Karpas-422 (cell line): ENCODE measurements at places on chromosomes 5 and 9.

DNA sequence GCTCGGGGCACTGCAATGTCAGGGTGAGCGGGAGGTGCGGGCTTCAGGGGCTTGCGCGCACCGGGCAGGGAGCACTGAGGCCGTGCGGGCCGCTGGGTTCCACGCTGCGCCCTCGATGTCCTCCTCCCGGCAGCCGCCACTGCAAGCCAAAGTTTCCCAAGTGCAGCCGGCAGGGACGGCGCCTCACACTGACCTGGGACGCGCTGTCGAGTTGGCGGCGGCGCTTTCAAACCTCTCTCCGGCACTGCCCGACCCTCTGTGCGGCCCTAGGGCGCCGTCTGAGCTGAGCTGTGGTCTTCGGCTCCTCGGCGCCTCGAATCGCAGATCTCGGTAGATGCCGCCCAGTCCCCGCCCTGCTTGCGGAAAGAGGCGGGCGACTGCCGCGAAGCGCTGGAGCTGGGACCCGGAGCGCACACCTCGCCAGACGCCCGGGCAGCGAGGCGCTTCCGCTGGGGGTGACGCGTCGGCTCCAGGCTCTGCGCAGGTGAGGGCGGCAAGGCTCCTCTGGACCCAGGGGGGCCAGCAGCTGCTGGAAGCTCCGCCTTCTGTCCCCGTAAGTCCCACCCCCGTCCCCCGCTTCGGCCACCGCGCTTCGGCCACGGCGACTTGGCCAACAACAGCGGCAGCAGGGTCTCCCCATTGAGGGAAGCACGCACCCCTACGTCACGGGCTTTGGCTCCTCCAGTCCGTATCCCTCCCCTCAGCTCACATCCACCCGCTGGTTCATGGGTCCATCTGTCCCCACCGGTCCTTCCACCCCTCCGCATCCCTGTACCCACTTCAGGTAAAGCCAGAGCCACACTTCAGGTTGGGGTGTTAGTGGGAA, at the start of gene ANKRD34B:
ANKRD34B (minus strand) TSS at position 320 of the 826 bp plus-strand sequence. CDS start 10,261 bp downstream, outside the sequence.
- no peak for DNase-seq

GRCh38 chr5:78907255-78907891, 77.7 kb downstream of the ARSB start:
- DNase-seq = no peak

DNA sequence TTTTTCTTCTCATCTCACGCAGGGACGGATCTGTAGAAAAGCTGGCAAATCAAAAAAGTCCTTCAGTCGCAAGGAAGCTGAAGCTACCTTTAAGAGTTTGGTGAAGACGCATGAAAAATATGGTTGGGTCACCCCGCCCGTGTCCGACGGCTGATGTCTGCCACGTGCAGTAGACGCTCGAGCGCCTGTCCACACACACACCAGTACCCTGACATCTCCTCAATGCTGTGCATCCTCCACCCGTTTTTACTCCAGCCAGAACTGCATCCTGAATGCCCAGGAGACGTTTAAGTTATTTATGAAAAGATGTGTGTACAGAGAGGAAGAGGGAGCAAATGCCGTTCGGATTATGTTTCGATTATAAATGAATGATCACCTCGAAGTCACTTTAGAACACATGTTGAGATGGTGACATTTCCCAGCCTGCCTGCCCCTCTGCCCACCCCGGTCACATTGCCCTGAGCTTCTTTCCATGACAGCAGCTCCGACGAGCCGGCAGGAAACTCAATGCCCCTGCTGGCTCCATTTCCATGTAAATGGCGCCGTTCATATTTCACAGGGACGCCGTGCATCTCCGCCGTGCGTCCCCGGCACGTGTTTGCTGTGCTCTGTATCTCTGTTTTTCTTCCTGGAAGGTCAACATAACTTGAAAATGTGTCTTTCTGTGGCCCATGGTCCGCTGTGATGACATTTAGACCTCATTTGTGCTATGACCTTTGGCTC, 42.7 kb downstream of the UBE2QL1 start:
- no peak for DNase-seq

GRCh38 chr9:120212853-120213200, 367.1 kb downstream of the CDK5RAP2 start:
- DNase-seq = no peak

DNA sequence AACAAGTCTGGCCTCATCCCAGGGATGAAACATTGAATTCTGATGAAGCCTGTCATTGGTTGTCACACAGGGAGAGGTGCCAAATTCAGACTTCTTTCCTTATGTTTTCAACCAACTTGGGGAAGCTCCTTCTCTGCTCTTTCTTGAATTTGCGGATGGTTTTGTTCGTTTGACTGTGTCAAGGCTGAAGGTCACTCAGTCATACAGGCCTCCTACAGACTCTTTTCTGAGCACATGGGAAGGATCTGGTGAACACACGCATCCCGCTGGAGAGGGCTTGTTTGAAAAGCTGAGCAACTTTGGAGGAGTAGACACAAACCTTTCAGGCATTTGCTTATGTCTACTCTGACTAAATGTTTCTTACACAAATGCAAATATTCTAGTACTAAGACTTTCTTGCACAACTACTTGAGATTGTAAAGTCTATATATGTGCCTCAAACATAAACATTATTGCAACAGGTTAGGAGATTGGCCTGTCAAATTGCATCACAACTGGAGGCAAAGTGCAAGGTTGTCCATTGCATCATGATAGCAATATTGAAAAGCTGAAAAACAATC, 151.5 kb upstream of the NR3C1 start:
- DNase-seq = no peak

- DNase-seq = no peak
Measured at GRCh38 chr5:108220834-108221233, 161.1 kb downstream of the FBXL17 start.

- no peak for DNase-seq
Measured at GRCh38 chr9:135880438-135880837, 26.9 kb downstream of the CAMSAP1 start.

- no peak for DNase-seq
Measured at GRCh38 chr9:281741-282645, 67.3 kb downstream of the DOCK8 start.
